ENCODE measurements at places on chromosomes 1 and 21.
A peak's percentile ranks its signal among the peaks of the same experiment; 100 is the strongest.

GRCh38 chr1:2474104-2474844 is 1.8 kb upstream of the PLCH2 start:
- DNase-seq, result no peak

DNA sequence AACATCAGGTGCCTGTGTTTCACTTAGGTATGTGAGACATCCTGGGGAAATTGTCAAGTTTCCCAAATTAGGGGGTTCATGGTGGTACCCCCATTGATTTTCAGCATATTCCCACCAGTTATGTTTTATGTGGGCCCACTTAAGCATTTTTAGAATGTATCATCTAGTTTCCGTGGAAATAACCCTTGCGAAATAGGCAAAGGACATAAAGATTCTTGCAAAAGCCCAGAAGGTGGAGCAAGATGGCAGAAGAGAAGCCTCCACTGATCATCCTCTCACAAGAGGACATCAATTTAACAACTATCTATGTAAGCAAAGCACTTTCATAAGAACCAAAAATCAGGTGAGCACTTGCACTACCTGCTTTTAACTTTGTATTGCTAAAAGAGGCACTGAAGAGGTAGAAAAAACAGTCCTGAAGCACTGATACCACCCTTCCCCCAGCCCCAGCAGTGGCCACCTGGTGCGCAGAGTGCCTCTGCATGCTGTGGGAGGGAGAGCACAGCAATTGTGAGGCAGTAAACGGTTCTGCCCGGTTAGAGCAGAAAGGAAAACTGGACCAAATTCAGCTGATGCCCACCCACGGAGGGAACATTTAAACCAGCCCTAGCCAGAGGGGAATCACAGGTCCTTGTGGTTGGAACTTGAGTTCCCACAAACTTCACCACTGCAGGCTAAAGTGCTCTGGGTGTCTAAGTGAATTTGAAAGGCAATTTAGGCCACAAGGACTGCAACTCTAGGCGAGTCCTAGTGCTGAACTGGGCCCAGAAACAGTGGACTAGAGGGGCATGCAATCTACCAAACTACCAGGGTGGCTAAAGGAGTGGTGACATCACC is 23.2 kb downstream of the MCOLN2 start:
- DNase-seq, result no peak

- peak; percentile 10 for DNase-seq
Observed at GRCh38 chr1:44643721-44644334, 30.5 kb downstream of the TMEM53 start.

DNA sequence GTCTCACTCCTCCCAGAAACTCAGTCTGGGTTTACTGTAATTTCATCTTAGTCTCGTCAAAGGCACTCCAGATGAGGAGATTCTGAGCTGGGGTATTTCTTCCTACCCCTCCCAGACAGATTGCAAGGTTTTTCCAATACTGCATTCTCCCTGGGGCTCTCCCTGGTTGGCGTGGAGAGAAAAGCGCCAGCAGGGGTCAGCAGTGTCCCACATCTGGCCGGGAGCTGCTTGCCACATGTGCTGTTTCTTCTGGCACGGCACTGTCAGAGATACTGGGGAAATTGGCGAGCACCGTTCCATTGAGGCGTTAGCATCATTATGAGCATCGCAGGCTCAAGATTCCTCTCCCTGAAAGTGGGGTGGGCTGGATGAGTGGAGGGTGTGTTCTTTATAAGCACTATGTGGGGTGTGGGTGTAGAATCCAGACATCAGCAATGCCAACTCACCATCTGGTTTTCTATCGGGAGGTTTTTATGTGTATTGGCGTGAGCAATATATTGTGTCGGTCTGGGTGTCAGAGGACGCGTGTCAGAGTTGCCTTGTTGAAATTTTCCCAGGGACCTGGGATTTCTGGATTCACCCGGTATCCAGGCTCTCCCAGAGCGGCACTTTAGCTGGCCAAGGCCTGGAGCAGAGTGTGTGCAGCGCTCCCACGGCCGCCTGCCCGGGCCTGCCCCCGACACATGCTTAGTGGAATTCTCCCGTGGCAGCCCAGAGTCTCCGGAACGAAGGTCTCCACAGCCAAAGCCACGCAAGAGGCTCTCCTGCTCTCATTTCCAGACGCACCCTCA is 8.0 kb upstream of the NAV1 start:
- peak; percentile 69 for DNase-seq

GRCh38 chr1:50252196-50252595 is 143.5 kb downstream of the ELAVL4 start:
- DNase-seq, result no peak
